ENCODE measurements at places on chromosomes 3 and 15. TPM values are rescaled to one million over a fixed set of nuclear protein-coding genes. Genes with fewer than 3 reads are reported as not detected.

Gene GOLGA8Q
- 2.8 TPM for total RNA-seq

Gene CCR2
- total RNA-seq = not detected

Gene VWA5B2
- total RNA-seq = not detected

Gene ANAPC13
- 92.4 TPM for total RNA-seq

Gene C3orf49
- total RNA-seq = not detected

Gene AGTR1
- total RNA-seq = 2.5 TPM

Gene DUOXA2
- not detected for total RNA-seq
